ENCODE measurements at places on chromosomes 6 and 20.

GRCh38 chr6:55669028-55669427, 90.0 kb upstream of the HMGCLL1 start:
- no peak for DNase-seq

DNA sequence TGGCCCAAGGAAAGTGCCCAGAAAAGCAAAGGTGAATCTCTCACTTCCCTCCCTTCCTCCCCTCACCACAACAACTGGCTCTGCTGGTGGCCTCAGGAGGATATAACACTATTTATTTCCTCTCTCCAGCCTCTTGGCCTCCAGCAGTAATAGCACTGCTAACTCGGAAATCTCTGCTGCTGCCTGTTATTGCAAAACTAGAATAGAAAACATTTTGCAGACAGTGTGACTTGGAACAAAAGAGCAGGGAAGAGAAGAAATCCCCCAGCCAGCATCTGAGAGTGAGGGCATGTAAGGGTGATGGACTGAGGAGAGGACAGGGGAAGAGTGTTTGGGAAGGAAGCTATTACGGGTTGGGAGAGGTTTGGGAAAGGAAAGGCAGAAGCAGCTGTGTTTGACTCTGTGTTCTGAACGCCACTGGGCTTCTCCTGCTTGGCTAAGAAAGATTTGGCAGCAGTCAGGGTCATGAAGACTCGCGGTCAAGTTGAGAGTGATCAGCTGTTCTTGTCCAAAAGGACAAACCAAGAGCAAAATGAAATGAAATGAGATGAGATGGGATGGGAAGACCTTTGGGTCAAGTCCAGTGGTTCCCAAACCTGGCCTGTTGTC, 81.0 kb upstream of the SNX9 start:
- DNase-seq: no peak

- no peak for DNase-seq
Observed at GRCh38 chr6:36692220-36692619, 5.4 kb upstream of the RAB44 start.

- DNase-seq: no peak
Observed at GRCh38 chr6:14226051-14226660, 108.6 kb downstream of the CD83 start.

Data from ELF-1 (cell line).